ENCODE measurements at places on chromosomes 3 and 15.

- no peak for DNase-seq
Observed at GRCh38 chr3:12230406-12230805, 58.5 kb upstream of the PPARG start.

DNA sequence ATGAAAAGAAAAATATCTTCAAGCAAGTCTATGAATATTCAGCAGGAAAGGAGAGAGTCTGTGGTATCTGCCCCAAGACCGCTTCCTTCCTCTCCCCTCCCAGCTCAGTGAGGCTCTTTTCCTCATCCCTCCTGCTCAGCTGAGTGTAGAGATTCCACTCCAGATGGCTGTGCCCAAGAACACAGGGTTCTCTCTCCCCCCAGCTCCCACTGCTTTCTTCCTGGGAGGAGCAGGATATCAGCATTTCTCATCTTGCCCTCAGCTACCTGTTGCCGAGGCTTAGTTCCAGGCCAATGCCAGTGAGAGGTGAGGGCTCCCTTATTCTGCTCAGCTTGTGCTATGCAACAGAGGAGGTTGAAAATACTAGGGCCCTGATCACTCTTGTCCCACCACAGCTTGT, 211.9 kb downstream of the SV2B start:
- DNase-seq, result no peak

DNA sequence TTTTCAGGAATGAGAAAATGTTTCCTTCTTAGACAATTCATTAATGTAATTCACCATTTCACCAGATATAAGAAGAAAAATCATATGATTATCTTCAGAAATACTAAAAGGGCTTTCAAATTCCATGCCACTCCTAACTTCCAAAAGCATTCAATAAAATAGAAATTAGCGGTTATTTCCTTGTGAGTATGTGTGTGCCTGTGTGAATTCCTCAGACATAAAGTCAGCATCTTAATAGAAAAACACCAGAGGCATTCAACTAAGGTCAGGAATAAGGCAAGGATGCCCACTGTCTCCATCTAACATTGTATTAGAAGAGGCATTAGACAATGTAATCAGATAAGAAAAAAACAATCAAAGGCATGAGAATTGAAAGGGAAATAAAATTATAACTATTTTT, 88.4 kb downstream of the PLCH1 start:
- DNase-seq, result no peak

DNA sequence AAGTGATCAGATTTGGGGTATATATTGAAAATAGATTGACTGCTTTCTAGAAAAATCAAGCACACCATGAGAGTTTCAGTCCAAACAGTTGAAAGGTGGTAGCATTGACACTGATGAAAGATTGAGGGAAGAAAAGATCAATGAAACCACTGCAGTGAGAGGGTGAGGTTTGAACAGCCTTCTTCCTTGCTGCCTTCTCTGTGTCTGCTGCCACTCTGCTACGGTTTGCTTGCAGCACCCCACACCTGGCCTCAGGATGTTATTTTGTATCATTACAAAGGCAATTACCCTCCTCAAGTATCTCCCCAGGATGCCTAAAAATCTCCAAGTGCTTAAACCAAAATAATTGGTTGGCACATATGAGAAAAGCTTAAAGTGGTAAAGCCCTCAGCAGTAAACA, 683.6 kb upstream of the ARPP21 start:
- no peak for DNase-seq
